B cell (primary cell): ENCODE measurements at places on chromosomes 4 and X.
A peak's percentile ranks its signal among the peaks of the same experiment; 100 is the strongest.

DNA sequence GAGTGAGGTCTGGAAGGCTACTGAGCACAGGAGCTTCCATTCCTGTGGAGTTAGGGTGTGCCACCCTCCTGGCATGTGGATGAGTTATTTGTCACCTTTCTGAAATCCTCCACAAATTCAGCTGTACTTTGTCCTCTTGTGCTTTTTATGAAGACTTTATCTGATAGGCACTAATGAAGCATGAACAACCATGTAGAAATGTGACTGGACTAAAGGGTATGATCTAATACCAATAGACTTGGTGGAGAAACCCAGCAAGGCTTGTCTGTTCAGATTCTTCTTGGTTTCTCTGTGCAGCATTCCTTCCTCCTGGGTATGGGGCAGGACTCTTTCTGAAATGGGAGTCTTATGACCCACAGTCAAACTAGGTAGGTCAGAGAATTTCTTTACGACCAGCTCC, 9.6 kb downstream of the NBDY start:
- DNase-seq, result no peak

GRCh38 chr4:15694431-15694830, 8.4 kb upstream of the BST1 start:
- no peak for DNase-seq

DNA sequence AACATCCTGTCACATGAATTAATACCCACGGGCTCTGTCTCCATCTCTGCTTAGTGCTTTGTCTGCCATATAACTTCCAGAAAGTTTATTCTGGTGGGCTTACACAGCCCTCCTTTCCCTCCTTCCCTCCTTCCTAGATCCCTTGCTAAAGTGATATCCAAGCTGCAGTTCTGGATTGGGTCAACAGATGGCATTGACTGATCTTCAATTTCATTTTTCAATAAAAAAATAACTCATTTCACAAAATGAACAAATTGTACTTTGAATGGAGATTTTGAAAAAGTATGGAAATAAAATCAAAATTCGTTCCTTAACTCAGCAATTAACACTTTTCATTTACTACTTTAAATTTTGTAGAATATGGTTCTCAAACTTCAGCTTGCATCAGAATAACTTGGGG, 94.9 kb downstream of the NXF2 start:
- DNase-seq, result no peak

DNA sequence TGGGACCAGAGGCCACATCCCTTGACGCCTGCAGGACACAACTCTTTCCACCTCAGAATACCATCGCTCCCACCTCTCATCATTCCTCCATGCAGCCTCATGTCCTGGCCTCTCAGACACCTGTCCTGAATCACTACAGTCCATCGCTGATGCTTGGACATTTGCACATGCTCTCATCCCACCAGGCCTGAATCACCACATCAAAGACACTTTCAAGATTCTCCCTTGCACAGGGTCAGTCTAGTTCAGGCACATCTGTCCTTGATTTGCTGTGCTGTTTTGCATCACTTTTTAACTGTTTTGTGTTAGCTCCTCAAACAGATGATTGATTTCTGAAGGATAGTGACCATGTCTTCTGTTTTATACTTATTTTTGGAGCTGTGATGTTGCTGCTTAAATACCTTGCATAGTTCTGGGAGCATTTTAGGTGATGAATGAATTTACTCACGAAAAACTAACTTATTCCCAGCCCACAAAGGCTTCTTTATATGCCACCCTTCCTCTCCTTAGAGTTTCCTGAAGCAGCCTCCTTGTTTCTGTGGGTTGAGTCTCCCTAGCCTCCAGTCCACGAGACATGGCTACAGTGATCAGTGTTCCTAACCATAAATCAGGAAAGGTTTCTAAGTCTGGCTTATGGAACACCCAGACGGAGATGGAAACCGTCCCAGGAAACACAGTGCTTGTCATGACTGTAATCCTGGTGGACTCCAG, 2.6 kb downstream of the FAM114A1 start:
- no peak for DNase-seq

- no peak for DNase-seq
These were observed 9.0 kb downstream of the TSC22D3 start for GRCh38 chrX:107766470-107767150.

GRCh38 chrX:11591723-11592346, 73.9 kb downstream of the ARHGAP6 start:
- no peak for DNase-seq

- DNase-seq, result peak; percentile 35
These were observed 37.4 kb upstream of the STS start for GRCh38 chrX:7109838-7110793.

GRCh38 chr4:96974295-96974694, 1134.4 kb downstream of the PDHA2 start:
- no peak for DNase-seq

- DNase-seq, result no peak
These were observed 9.3 kb upstream of the LIN54 start for GRCh38 chr4:83019794-83020494.

DNA sequence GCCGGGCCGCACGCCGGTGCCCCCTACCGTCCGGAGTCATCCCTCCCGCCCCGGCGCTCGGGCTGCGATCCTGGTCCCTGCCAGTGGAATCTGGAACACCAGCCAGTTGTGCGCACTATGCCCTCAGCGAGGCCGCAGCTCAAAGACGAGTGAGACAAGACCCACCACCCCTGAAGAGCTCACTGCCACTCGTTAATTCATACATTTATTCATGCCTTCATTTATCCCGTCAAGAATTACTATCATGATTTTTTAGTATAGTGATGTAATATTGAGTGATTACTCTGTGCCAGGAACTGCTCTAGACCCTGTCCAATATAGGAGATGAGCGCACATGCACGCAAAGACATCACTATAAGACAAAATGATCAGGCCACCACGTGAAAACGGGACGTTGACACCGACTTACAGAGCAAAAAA, 247 bp upstream of the PPA2 start:
- DNase-seq, result no peak

DNA sequence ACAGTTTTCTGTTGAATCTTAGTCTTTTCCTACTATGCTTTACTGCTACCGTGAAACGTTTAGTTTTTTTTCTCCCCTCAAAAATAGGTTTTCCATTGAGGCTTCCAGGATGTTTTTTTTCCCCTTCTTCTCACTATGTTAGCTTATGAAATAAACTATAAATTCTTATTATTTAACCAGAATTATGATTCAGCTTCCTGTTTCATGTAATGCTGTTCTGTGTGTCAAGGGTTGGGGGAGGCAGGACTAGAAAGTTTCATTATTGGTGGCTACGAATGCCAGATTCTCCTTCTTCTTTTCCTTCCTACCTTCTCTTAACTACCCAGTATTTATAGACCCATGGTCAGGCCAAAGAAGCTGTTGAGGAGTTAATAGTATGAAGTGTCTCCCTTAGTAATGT, 11.8 kb downstream of the CLCN5 start:
- no peak for DNase-seq

GRCh38 chr4:2472187-2472586, 3.3 kb downstream of the RNF4 start:
- DNase-seq, result no peak

DNA sequence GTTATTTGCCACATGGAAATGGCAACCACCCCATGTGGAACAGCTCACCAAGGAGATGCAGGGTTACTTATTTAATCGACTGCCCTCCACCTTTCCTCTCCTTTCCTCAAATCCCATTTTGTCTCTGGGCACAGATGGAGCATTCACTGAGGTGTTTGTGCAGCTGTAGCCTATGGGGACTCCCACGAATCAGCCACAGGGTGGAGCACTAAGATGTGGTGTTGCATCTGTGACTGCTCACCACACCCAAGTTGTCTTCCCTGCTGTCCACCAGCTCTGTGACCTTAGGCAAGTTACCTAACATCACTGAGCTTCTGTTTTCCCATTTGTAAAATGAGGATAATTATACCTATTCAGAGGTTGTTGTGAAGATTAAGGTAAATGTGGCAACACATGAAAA, 252.4 kb upstream of the CPEB2 start:
- no peak for DNase-seq

GRCh38 chr4:40992472-40993295, 221.7 kb downstream of the APBB2 start:
- DNase-seq, result peak; percentile 22

- DNase-seq, result no peak
These were observed 322.9 kb downstream of the ANKRD50 start for GRCh38 chr4:124389591-124389990.
